ENCODE measurements at places on chromosomes 16 and 17.
A peak's percentile ranks its signal among the peaks of the same experiment; 100 is the strongest.

- no peak for DNase-seq
Observed at GRCh38 chr16:56111100-56111499, 80.2 kb upstream of the GNAO1 start.

DNA sequence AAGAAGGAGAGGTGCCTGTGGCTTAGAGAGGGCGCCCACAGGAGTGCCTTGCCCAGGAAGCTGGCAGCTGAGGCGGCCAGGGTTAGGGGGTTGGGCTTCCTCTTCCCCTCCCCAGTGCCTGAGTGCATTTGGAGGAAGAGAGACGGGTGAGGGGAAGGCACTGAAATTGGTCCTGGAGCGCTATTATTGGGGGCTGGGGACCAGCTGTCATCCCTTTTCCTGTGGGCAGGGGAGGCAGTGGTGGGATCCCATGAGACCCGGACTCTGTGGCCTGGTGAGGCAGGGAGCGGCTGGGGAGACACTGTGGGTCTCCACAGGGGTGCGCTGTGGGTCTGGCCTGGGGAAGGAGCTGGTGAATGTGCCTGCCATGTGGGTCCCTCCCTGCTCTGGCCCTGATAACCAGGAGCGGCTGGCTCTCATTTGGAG is 259.7 kb downstream of the SEC14L1 start:
- DNase-seq = peak; percentile 59

DNA sequence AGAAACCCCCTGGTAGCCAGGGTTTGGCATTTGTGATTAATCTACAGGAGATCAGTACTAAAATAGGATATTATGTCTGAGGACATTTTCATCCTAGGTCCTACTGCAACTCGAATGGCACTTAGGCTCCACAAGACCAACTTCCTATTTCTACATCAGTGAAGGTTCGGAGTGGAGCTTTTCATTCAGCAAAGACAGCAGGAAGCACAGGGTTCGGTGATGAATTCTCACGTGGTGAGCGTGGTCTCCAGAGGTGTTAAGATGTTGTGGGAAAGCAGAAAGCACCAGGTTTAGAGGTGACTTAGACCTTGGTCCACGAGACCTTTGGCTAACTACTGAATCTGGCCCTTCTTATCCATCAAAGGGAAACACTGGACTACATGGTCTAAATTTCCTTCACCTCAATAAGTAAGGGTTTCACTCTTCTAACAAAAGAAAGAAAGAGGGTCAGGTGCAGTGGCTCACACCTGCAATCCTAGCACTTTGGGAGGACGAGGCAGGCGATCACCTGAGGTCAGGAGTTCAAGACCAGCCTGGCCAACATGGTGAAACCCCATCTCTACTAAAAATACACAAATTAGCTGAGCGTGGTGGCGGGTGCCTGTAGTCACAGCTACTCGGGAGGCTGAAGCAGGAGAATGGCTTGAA is 13.9 kb upstream of the HELZ start:
- DNase-seq = no peak

DNA sequence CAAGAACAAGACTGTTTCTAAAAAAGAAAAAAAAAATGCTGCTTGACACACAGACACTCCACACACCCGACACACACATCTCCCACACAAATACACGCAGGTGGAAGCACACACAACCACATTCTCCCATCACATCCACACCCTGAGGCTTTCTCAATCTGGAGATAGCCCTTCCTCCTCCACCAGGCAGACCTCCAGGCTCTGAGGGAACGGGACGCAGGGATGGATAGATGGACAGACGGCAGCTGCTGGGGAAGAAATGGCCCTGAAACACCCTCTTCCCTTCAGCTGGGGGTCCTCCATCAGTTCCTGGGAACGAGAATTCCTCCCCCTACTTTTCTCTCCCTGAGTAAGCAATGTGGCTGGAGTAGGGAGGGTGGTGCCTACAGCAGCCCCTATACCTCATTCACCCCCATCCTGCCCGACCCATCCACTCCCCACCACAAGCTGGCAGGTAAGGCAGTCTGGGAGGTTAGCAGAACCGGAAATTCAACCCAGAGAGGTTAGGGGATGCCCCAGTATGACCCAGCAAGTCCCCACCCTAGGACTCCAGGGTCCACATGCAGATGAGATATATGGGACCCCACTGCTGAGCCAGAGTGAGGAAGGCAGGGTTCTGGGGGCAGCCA is 4.1 kb upstream of the LITAFD start:
- DNase-seq = no peak

GRCh38 chr17:78179372-78179771 is 7.5 kb downstream of the TK1 start:
- no peak for DNase-seq

DNA sequence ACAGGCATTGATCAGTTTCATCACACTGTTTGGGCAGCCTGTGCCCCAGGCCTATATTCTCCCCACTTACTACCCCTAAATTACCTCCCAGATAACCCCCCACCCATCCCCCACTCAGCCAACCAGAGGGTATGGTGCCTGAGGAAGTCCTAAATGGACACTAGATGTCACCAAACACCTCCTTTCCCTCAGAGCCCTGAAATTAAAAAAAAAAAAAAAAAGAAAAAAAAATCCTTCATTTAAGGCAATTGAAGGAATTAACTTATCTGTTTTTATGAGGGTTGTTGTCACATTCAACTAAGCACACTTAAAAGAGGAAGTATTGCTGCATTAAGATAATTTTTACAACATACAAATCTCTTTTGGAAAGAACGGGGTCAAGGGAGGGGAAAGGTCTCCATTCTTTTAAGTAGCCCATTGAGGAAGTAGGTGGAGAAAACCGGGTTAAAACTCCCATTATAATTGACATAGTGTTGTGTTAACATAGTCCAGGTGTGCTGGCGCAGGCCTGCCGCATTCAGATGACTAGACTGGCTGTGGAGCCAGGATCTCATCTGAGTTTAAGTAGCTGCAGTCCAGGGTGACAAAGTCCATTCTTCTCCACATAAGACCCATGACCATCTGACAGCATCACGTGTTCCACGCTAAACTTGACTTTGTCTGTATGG is 46.3 kb downstream of the SNX11 start:
- DNase-seq = no peak

DNA sequence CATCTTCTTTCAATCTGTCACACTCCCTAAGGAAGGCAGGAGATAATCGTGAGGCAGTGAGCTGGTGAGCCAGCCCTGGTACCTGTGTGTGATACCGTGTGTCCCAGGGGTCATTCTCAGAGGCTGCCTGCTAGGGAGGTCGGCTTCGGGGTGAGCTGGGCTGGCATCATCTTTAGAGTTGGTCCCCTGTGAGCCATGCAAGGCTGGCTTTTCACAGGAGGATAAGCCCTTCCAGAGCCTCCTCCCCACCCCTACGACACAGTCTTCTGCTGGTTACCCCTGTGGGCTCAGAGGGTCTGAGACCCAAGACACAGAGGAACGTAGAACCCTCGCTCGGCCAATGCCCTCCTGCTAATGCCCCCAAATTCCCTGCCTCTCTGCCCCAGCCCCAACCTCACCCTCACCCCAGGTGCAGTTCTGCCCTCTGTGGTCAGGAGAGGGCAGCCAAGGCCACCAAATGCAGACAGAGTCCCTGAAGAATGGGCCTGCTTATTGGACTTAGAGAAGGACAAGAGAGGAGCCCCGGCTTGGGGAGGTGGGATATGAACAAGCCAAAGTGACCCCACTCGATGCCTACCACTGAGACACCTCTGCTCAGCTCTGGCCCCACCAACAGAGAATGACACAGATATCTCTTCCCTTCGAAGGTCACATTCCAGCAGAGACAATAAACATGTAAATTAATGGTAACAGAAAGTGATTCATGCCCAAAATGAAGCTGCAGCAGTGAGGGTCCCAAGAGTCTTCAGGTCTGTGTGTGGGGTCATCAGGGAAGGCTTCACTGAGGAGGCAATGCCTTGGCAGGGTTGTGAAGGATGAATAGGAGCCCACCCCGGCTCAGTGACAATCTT is 80.8 kb upstream of the CCL1 start:
- DNase-seq = no peak

- no peak for DNase-seq
Observed at GRCh38 chr16:80931801-80932707, 74.6 kb downstream of the CMC2 start.

- DNase-seq = no peak
Observed at GRCh38 chr17:66422186-66422585, 119.8 kb downstream of the PRKCA start.

DNA sequence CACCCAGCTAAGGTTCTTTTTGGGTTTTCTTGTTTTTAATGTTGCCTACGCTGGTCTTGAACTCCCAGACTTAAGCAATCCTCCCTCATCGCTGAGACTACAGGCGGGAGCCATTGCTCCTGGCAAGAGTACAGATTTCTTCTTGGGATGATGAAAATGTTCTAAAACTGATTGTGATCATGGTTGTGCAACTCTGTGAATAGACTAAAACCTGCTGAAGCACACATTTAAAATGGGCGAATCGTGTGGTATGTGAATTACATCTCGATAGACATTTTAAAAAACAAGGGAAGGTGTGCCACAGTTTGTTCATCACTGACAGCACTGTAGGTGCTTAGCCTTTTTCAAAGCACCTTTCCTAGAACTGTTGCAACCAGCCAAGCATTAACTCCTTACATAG is 48.8 kb upstream of the CDH3 start:
- no peak for DNase-seq

DNA sequence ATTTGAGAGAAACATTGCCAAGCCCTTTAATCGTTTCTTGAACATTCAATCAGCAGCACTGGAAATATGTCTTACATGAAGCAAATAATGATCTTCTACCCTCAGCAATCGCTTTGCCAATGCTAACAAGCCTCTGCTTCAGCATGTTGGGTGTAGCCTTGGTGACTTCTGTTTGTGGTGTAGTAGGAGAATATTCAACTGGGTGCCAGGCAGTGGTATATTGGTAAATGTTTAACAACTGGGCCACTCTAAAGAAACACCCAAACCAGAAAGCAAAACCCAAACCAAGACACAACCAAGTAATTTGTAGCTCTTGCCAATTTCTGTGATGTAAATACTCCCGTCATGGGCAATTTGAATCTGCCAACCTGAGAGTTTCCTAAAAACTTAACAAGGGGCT is 9.7 kb downstream of the CDH13 start:
- no peak for DNase-seq

GRCh38 chr17:49361129-49361901 is 735 bp downstream of the ZNF652 start:
- DNase-seq = peak; percentile 67

DNA sequence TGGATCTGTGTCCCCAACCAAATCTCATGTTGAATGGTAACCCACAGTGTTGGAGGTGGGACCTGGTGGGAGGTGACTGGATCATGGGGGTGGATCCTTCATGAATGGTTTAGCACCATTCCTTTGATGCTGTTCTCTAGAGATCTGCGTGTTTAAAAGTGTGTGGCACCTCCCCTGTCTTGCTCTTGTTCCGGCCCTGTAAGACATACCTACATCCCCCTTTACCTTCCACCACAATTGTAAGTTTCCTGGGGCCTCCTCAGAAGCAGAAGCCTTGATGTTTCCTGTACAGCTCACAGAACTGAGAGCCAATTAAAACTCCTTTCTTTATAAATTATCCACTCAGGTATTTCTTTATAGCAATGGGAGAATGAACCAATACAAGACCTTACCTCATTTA is 257.7 kb downstream of the XYLT1 start:
- DNase-seq = no peak

DNA sequence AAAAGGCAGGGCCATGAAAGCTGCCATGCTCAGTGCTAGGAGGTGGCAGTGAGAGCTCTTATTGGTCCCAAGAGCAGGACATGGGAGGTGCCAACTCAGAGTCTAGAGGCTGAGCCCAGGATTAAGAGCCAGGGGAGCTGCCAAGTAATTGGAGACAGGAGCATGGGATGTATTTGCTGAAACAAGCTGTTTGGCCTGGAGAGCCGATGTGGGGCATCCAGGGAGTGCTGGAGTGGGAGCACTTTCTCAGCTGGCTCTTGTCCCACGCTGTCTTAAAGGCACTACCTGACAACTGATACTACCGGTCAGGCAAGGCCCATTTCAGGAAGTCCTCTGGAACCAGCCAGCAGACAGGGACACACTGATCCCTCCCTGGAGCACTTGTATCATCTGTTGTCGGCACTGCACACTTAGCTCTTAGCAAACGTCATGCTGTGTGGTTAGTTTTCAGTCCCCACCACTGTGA is 19.3 kb downstream of the ANKFN1 start:
- no peak for DNase-seq

DNA sequence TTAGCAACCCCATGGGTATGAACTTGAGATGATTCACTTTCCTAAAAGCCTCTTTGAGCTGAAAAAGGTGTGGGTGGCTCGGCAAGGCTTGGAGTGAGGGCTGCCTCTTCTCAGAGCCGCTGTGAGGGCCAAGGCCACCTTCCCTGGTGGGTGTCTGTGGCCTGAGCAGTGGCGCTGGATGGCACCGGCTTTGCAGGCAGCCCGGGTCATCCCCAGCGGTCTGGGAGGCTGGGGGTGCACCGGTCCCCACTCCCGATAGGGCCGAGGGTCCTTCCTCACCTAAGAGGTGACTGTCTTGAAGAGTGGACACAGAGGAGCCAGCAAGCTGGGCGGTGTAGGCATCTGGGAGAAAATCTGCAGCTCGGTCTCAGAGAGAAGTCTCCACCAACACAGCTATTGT is 79.2 kb upstream of the RBL2 start:
- no peak for DNase-seq

DNA sequence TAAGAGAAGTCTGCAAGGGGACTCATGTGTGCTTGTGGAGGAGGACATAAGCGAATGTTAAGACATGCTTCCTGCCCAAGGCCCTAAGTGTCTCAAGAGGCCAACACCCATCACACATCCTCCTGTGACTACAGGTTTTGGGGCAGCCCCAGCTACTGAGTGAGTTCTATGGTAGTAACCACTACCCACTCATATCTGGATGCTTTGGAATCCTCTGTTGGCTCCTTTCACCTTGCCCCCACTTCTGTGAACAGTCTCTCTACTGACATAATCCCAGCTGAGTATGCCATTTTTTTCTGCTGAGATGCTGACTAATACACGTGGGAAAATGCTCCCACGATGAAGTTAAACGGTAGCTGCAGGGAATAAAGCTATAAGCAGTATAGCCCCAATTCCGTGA is 153.5 kb downstream of the VPS53 start:
- DNase-seq = no peak

- DNase-seq = no peak
Observed at GRCh38 chr17:2087597-2088211, 32.8 kb downstream of the HIC1 start.

DNA sequence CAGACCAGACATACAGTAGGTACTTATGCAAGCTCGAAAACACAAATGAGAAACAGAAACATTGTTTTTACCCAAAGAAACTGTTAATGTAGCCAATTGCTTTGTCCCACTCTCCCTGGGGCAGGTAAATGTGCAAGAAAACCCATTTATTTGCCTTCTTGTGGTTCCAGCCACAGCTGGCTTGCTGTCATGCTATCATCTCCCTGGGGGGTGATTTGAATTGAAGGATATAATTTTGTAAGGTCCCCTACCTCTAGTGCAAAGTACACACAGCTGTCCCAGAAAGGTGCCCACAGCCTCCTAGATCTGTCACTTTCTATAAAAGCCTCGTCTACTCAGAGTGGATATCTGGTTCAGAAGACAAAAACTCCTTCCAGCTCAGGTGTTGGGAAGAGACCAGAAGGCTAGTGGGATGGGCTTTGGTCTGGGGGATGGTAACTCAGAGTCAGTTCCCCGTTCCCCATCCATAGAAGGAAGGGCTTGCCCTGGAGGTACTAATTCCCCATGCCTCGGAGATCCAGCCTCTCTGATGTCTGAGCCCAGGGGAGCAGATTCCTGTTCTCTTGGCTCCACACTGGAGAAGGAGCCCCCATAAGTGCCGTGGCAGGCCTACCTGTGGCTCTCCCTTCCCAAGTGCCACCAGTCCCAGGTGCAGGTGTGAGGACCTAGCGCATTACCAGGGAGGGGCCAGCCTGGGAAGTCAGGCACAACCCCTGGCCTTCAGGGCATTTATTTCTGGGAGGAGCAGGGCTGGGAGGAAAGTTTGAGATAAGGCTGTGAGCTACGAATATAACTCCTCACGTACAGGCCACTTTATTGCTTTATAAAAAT is 2.4 kb upstream of the PRR15L start:
- DNase-seq = no peak

Data from stimulated activated CD8-positive, alpha-beta memory T cell treated with anti-CD3 and anti-CD28 coated beads, Interleukin-15, amount 100 ng/mL, for 4 hours (primary cell).